Stimulated activated CD8-positive, alpha-beta memory T cell treated with anti-CD3 and anti-CD28 coated beads, Interleukin-15, amount 100 ng/mL, for 4 hours (primary cell): ENCODE measurements at places on chromosomes 7 and 10.

- no peak for DNase-seq
Measured at GRCh38 chr7:19368491-19368925, 223.3 kb upstream of the FERD3L start.

DNA sequence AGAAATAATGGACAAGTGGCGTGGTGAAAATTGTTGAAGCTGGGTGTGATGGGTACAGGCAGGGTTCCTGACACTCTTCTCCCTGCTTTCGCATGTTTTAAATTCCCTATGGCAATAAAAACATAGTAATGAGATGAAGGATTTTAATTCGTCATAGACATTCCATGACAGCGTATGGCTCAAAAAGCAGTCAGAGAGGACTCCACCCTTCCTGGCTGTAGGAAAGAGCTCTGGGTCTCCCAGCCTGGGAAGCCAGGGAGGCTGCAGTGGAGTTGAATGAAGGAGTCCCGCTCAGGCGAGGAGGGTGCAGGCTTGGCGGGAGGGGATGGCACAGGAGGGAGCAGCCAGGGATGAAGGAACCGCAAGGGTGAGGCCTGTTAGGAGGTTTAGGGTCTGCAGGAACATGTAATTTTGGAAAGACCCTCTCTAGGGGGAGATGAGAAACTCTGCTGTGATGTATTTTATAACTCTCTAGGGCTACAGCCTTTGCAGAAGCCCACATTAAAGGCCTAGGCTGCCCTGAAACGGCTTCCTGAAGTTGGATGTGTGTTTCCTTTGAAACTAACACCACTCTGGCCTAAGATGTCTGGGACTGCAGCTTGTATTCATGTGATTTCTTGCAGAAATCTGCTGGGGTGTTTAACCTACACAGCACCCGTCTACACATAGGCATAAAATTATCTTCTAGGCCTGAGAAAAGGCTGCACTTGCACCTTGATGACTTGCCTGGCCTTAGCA, 7.6 kb upstream of the LARP4B start:
- no peak for DNase-seq

- DNase-seq = no peak
Measured at GRCh38 chr7:22240904-22241571, 115.9 kb downstream of the RAPGEF5 start.

- DNase-seq = no peak
Measured at GRCh38 chr10:129057856-129058663, 409.0 kb upstream of the MGMT start.

- DNase-seq = no peak
Measured at GRCh38 chr10:114548662-114549061, 109.4 kb downstream of the ABLIM1 start.

DNA sequence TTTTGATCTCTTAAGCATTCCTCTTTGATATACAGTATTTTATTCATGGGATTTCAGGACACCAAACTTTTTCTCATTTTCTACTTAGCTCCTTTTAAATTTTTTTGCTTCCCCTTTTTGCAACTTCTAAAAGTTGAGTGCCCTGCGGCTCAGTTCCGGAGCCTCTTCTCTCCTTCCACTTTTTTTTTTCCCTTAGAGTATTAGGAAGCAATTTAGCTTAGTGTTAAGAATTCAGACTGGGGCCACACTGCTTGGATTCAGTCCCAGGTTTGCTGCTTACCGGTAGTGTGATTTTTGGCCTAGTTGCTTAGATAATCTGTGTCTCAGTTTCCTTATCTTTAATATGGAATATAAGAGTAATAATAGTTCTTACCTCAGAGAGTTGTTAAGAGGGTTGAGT, 3.4 kb downstream of the STAM start:
- no peak for DNase-seq

DNA sequence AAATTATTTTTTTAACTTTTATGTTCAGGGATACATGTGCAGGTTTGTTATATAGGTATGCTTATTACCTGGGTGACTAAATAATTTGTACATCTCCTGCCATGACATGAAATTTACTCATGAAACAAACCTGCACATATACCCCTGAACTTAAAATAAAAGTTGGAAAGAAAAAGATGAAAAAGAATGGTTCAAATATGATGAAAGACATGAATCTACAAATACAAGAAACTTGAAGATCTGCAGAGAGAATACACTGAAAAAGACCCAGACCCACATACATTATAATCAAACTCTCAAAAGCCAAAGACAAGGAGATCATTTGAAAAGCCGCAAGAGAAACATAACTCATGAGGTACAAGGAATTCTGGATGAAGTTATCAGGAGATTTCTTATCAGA, 70.2 kb downstream of the AKR1C4 start:
- DNase-seq = no peak

- no peak for DNase-seq
Measured at GRCh38 chr7:27170426-27171324, 3.4 kb downstream of the HOXA10 start.

DNA sequence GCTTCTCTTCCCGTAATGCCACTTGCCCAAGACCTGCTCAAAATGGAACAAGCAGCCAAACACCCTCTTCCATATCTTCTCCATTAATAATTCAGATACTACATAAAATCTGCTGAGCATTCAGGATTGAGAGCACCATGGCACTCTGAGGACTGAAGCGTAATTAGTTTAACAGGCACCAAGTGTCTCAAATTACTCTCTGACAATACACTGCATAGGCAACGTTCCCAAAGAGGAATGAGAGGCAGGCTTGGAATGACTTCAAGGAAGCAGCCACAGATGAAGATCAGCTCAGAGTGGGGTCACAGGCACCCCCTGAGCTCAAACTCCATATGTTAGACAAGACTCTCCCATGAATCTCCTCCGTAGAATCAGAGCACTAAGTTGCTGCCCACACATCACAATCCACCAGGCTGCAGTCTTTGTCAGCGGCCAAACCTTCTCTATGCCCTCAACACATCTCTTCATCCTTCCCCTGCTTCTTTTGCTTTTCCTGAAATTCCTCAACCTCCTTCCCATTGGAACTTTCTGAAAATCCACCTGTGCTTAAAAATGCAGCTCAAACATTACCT, 4.7 kb upstream of the ABLIM1 start:
- no peak for DNase-seq

DNA sequence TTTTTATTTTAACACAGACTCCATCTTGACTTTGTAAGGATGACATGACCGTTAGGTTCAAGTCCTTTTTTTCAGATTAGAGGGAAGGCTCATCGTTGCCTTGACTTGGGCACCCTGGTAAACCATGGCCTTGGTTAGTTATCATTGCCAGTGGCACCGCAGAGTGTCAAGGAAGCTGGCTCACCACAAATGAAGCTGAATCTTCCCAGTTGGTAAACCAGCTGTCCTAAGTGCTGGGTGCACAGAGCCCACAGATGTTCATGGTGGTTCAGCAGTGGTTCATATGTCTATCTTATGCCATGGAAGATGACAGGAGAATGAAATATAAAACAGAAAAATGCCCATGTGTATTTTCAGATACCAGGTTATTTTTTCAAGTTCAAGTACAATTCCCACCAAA, 273.6 kb downstream of the PLXDC2 start:
- DNase-seq = no peak

DNA sequence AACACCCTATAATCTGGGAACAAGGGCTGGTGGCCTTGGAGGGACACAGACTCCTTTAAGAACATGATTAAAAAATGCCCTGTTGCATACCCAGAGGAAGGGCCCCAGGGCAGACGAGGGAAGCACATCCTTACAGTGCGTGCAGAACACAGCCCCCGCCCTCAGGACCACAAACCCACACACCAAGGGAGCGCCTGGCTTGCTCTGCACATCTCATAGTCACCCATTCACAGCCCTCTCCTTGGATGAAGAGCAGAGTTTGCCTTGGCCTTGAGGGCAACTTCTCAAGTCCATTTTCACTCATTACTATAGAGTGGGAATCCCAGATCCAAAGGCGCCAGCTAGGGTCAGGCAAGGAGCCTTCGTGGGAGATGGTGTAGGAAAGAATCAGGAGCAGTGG, 6.3 kb upstream of the VSIR start:
- DNase-seq = no peak

GRCh38 chr7:114598946-114599345, 184.3 kb downstream of the FOXP2 start:
- DNase-seq = no peak

- DNase-seq = no peak
Measured at GRCh38 chr7:138863931-138864330, 65.9 kb upstream of the ATP6V0A4 start.

- no peak for DNase-seq
Measured at GRCh38 chr10:129394518-129395328, 72.3 kb upstream of the MGMT start.

- DNase-seq = no peak
Measured at GRCh38 chr10:99682032-99682431, 22.7 kb downstream of the ENTPD7 start.

DNA sequence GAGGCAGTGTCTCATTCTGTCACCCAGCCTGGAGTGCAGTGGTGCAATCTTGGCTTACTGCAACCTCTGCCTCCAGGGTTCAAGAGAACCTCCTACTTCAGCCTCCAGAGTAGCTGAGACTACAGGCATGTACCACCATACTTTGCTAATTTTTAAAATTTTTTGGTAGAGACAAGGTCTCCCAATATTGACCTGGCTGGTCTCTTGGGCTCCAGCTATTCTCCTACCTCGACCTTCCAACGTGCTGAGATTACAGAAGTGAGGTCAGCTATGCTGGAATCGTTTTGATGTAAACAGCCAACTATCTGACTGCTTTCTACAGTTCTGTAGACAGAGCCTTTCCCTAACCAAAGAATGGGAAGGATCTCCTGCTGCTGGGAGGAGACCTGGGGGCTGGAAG, 375.8 kb downstream of the GATA3 start:
- DNase-seq = no peak

GRCh38 chr7:129607471-129608120, 3.9 kb upstream of the NRF1 start:
- DNase-seq = no peak

GRCh38 chr7:105173586-105173985, 159.6 kb downstream of the KMT2E start:
- DNase-seq = no peak

- no peak for DNase-seq
Measured at GRCh38 chr10:58384544-58384998, 639 bp upstream of the TFAM start.

DNA sequence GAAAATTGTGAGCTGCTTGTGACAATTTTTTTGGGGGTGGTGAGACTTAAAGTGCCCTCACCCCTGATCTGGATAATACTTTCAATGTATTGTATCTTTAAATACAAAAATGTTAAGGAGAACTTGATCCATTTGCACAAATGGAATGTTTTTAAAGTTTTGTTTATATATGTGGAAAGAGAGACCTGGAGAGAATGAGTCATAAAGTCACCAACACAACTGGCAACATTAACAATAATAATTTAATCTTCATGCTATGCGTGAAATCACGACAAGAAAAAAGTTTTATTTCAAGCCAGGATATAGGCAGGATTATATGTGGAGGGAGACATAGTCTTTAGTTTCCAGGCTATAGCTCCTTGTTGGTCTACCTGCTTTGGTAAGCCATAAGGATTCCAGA, 537.5 kb downstream of the GPAM start:
- DNase-seq = no peak

DNA sequence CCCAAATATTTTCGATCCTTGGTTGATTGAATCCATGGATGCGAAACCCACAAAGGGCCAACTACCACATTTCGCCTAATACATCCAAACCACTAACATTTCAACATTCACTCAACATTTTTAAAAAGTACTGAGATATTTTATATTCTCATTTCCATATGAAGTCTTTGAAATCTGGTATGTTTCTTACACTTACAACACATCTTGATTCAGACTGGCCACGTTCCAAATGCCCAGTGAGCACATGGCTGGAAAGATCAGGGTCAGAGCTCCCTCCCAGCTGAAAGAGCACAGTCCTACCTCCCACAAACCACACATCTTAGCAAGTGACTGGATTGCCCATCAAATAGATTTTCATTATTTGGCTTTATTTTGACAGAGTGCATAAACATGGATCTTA, 18.9 kb downstream of the NCAPG2 start:
- no peak for DNase-seq

GRCh38 chr10:17961551-17962422, 10.1 kb downstream of the SLC39A12 start:
- DNase-seq = no peak

GRCh38 chr10:74887614-74888284, 61.3 kb downstream of the KAT6B start:
- DNase-seq = no peak

- no peak for DNase-seq
Measured at GRCh38 chr10:117790179-117790578, 247.6 kb downstream of the EMX2 start.

DNA sequence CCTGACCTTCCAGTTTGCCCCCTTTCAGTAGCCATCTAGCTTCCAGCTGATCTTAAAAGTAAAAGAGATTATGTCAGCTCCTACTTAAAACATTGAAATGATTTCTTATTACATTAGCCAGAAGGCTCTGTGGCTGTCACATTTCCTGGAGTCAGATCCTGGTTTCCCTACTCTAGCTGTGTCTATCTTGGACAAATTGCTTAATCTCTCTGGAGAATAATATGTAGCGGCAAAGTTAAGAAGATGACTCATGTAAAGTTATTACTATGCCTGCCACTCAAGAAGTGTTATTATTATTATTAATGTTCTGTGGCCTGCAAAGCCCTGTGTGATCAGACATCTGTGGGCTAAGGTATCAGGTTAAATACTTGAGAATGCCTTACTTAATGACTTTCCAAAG, 107.2 kb downstream of the RUNDC3B start:
- DNase-seq = no peak

DNA sequence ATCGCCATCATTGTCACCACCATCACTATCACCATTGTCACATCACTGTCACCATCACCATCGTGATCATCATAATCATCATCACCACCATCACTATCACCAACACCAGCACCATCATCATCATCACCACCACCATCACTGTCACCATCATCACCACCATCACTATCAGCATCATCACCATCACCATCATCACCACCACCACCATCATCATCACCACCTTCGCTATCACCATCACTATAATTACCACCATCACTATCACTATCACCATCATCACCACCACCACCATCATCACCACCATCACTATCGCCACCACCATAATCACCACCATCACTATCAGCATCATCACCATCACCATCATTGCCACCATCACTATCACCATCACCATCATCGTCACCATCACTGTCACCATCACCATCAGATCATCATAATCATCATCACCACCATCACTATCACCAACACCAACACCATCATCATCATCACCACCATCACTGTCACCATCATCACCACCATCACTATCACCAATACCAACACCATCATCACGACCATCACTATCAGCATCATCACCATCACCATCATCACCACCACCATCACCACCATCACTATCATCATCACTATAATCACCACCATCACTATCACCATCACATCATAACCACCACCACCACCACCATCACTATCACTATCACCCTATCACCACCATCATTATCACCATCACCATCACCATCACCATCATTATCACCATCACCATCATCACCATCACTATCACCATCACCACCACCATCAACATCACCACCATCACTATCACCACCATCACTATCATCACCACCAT, 6.0 kb upstream of the GNA12 start:
- no peak for DNase-seq
